ENCODE measurements at places on chromosomes 5 and 9. TPM values are rescaled to one million over a fixed set of nuclear protein-coding genes. Genes with fewer than 3 reads are reported as not detected.

The SMAD5 gene
- total RNA-seq: 101 TPM

The VAV2 gene
- total RNA-seq: 9.7 TPM

DNA sequence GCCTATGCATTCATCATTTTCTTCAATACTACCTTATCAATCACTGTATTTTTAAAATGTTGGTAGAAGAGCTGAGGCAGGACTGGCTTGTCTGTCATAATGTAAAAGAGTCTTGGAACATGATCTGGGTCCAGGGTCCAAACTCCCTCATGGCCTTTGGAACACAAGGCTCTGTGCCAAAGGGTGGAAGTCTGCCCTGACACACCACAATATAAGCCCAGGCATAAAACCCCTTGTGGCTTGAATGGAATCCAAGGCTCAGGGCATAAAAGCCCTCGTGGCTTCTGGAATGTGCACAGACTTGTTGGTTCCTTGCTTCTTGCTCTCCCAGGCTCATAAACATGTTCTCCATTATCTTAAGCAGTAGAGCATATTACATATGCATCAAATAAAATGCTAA lies 48.0 kb downstream of the GABRB2 start:
- no peak for DNase-seq

DNA sequence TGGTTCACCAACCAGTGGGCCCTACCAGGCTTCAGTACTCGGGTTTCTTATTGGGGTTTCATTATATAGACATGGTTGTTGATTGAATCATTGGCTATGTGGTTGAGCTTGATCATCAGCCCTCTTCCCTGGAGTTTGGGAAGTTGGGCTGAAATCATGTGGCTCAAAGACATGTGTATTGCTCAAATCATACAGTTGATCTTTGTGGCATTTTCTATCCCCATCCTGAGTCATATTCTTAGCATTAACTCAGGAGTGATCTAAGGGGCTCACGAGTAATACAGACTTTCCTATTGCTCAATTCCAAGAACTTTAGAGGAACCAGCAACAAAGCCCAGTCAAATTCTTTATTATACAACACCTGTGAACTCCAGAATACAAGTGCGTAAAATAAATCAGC lies 66.2 kb downstream of the SMC5 start:
- peak; percentile 89 for DNase-seq

- DNase-seq: no peak
Observed at GRCh38 chr9:137658781-137659180, 40.0 kb downstream of the EHMT1 start.

- no peak for DNase-seq
Observed at GRCh38 chr9:93619272-93619775, 42.9 kb downstream of the PHF2 start.
